ENCODE measurements at places on chromosomes 16 and 17.

DNA sequence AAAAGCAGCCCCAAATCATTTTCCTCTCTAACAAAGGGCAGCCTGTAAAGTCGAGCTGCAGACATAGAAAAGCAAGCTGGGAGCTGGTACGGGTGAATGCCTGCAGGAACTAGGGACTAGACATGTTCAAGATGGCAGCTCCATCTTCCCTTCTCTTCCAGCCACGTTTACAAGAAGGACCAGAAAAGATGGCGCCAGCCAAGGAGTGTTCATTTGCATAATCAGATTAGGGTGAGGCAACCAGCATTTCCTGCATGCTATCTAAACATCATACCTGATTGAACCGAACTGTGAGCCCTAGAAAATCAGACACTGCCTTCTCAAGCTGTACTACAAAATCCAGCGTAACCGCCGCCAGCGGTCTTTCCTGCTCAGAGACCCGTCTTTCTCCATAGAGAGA lies 896.8 kb downstream of the CDH11 start:
- DNase-seq: no peak

GRCh38 chr17:72613396-72613795 lies 479.1 kb downstream of the SLC39A11 start:
- DNase-seq: peak; percentile 30

DNA sequence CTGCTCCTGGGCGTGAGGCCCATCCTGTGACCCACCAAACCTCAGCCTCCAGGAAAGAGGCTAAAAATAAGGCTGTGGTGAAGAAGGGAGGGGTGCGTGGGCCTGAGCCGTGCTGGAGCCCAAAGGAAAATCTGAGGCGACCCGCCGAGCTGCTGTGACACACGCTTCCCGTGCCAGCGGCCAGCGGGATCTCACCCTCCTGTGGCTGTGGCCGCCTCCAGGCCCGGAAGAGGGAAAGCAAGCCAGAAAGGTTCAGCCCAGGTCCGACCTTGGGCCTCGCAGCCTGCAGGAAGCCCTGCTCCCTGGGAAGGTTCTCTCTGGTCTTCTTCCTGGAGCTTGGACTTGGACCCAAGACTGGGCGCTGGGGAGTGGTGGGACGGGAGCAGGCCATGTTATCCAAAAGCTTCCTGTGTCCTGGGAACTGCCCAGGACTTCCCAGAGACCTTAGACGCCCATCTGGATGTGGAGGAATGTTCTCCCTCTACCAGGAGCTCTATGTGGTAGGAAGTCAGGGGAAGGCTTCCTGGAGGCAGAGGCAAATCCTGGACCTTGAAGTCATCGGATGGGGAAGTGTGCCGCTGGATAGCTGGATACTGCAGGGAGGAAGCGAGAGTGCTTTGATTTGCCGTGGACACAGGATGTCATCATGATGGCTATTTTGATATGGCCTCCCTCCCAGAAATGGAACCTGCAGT lies 11.4 kb downstream of the SPNS2 start:
- no peak for DNase-seq

- DNase-seq: peak; percentile 91
Measured at GRCh38 chr17:4948166-4948930, at the start of gene PFN1. PFN1 (minus strand) TSS chr17:4948530; CDS start chr17:4948394, 136 bp downstream.

- peak; percentile 6 for DNase-seq
Measured at GRCh38 chr17:67573987-67574657, 143.6 kb upstream of the NOL11 start.

GRCh38 chr17:65370669-65371131 lies 190.7 kb downstream of the AXIN2 start:
- no peak for DNase-seq

DNA sequence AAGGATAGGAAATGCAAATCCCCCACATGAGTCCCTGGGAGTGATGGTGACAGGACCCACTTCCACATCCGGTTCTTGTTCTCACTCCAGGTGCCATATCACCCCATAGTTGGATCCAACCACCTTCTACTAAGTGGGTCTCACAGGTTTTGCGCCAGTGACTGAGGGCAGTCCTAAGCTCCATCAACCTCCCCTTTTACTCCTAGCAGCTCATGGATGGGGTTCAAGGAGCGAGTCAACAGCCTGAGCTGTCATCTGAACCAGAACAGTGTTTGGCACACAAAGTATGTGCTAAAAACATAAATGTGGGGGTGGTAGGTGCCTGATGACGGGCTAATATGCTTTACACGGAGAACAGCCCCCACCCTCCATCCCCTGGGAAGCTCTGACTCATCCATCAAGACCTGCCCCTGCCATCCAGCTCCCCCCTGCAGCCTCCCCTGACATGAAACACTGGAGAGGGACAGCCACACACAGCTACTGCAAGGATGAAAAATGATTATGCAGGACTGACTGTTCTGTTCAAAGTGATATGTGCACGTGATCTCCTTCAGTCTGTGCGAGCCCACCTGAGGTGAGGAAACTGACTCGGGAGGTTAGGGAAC lies 143.2 kb upstream of the CDH5 start:
- DNase-seq: peak; percentile 95

- peak; percentile 28 for DNase-seq
Measured at GRCh38 chr17:59558953-59559352, 6.5 kb upstream of the DHX40 start.

DNA sequence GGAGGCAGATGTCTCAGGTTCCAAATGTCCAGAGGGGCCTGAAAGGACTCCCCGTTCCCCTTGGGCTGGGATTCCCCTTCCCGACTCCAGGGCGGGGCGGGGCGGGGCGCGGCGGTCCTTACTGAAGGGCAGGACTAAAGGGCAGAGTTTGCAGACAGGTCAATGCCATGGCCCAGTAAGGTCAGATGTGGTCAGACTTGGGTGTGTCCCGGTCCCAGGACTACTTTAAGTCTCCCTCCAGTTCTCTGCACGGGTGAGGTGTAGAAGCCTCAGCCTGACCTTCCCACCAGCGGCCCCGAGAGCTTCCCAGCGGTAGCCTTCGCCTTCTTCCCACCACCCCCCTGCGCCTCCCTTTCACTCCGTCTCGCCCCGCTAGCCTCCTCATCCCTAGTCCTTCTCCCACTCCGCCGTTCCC lies 532 bp downstream of the KDM6B start:
- no peak for DNase-seq

- DNase-seq: peak; percentile 72
Measured at GRCh38 chr17:78986649-78987328, 7.1 kb upstream of the LGALS3BP start.

- peak; percentile 23 for DNase-seq
Measured at GRCh38 chr17:58285422-58285810, 4.7 kb upstream of the MPO start.

DNA sequence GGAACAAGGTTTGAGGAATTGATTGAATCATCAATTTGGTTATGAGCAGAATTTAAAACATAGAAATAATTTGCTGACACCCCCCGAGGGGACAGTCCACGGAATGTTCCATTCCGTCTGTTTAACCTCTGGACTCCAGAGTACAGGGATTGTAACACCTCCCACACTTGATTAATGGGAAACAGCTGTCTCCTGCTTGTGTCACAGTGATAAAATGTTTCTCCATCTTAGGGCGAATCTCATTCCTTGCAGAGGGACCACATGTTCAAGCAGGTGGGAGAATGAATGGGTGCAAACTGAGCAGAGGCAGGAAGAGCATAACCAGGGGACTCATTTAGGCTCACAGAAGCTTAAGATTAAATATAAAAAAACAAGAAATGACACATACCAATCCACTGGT lies 249.5 kb upstream of the RBFOX1 start:
- DNase-seq: no peak

DNA sequence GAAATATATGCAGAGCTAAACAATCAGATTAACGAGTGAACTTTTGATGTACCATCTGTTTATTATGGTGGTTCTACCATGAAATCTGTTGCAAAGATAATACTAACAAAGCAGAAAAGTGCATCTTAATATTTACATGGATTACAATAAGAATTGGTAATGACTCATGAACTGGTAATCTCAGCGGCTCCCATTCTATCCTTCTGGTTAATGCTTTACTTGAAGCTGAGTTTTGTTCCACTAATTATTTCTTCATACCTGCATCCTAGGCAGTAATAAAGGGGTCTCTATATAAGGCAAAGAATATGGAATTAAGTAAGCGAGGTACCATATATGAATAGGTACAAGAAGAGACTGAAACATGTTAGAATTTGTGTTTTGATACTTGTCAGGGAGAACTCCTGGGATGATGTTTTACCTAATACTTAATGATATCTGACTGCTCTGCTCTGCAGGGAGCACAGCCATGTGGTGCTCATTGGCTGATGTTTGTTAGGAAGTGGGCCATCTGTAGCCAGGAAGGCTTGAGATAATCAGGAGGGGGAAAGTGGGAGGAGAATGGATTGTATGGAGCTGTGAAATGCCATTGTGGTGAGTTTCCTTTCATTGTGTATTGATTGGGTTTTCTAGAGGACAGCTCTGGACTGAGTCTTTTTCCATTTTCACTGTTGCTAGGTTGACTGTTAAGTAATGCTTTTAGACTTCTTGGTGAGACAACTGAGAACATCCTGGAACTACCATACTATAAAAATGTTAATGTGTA lies 52.6 kb downstream of the MAP2K6 start:
- peak; percentile 20 for DNase-seq

GRCh38 chr16:4327386-4328045 lies 11.6 kb downstream of the GLIS2 start:
- no peak for DNase-seq

GRCh38 chr17:65855245-65855644 lies 293.8 kb upstream of the AXIN2 start:
- DNase-seq: peak; percentile 14

DNA sequence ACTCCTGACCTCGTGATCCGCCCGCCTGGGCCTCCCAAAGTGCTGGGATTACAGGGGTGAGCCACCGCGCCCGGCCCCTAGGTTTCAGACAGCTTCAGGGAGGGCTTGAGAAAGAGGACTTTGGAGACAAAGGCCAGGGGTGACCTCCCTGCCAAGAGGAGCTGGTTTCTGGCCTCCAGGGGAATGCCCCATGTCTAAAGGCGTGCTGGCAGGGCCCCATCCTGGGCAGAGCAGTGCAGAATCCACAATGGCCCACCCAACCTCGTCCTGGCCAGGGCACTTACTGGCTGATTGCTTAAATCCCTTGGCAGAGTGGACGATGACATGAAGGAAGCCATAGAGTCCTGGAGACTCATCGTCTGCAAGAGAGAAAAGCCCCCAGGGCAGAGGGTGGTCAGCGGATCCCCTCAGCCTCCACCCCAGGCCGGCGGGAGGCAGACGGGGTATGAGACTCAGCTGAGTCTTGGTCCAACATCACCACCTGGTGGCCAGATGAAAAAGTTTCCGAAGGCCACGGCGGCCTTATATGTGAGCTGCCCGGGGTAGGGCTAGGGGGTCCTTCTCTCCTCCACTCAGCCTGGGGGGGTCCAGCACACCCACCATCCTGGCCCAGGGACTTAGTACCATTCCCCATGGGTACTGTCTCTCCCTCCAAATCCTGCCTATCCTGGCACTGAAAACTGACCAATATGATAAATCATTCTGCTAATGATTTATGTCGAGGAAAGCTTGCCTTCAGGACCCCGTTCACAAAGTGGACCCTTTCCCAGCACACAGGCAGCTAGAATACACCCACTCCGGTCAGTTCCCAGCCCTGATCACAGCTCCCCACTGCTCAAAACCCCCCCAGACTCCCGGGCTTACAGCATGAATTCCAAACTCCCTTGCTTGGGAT lies 59.1 kb downstream of the TIMM22 start:
- DNase-seq: peak; percentile 62

GRCh38 chr17:50538549-50539410 lies 6.2 kb downstream of the EPN3 start:
- no peak for DNase-seq

DNA sequence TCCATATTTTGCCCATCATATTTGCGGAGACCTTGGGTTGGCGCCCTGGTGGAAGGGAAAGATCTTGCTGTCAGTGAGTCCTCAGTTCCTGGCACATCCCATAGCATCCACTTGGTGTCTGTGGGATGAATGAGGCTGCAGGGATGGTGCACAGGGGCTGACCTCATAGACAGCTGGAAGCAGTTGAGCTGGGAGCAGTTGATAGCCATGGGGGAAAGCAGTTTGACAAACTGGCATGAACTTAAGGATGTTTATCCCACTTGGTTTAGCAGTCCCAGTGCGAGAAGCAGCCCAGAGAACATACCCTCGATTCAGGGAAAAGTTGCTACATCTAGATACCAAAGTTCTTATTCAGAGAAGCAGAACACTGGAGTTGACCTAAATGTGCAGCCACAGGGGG lies 80.7 kb downstream of the SNX29 start:
- peak; percentile 88 for DNase-seq

DNA sequence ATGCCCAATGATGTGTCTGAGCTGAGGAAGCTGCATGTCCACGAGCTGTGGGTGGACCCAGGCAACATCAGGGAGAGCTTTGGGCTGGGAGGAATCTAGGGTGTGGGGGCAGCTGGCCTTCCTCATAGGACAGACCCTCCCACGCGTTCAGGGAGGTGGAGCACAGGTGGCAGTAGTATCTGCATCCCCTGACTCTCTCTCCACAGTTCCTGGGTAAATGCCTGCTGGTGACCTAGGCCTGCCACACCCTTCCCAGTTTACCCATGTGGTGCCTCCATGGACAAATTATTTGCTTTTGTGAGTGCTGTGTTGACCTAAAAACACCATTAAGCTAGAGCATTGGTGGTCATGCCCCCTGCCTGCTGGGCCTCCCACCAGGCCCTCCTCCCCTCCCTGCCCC lies 3.2 kb downstream of the HBM start:
- DNase-seq: no peak

GRCh38 chr17:39238311-39238972 lies 12.7 kb upstream of the STAC2 start:
- DNase-seq: no peak

DNA sequence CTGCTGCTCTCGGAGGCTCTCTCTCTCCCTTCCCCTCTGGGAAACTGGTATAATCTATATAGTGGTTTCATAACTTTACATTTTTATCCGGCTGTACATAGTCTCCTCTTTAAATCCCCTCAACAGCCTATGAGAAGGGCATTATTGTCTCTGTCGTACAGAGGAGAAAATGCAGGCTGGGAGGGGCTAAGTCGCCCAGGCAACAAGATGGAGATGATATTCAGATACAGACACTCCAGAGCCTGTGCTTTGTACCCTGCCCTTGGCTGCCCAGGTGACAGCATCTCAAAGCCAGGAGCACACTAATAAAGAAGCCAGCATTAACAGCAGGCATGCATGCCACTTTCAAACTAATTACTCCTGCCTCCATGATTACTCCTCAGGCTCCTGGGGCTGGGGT lies 4.7 kb upstream of the EIF1 start:
- no peak for DNase-seq

DNA sequence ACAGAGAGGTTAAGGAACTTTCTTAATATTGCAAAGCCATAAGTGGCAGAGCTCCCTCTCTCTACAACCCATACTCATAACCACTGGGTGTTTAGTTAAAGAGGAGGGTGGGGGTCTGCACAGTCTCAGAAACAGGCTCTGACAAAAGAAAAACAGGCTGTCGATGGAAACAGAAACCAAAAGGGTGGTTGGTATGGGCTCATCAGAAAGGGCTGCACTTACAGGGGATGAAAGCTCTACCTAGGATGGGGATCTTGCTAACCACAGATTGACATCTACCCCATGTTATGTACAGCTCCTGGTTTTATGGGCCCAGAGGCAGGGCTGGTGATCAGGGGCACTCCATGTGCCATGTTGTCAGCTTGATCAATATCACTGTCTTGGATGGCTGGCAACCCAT lies 111.4 kb downstream of the CYLD start:
- DNase-seq: no peak

- DNase-seq: no peak
Measured at GRCh38 chr16:57266531-57267260, 17.8 kb downstream of the PLLP start.

Measured in fibroblast of mammary gland (primary cell).